Ureter (tissue), 1 donor: ENCODE measurements at places on chromosomes 16 and 17.

- DNase-seq: no peak
These were observed 99.9 kb downstream of the SDK2 start for GRCh38 chr17:73544333-73544732.

DNA sequence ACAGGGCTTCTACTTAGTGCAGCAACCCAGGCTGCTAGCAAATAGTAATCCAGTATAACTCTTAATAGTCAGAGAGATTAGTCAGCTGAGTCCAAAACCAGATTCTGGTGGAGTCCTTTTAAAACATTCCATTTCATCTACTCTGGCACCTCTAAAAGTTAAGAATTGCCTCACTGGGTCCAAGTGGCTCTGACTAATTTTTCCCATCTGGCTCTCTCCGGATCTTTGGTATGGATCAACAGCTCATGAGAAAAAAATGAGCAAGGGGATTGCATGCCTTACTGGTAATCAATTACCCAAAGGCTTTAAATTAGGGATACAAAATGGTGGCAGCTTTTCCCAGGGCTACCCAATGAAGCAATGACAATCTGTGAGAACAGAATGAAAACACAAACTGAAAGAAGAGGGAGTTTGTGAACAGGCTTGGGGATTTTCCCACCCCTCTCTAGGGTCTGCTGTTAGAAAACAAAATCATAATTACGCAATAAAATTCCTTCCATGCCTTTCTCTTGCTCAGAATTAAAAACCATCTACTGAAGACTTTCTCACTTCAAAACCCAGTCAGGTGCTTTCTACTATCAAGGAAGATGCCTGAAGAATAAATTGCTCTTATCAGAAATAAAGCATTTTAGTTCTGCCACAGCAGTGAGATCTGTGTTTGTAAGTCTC is 84.6 kb upstream of the PMFBP1 start:
- no peak for DNase-seq

- DNase-seq: no peak
These were observed 31.4 kb upstream of the ADCY7 start for GRCh38 chr16:50234771-50235556.

DNA sequence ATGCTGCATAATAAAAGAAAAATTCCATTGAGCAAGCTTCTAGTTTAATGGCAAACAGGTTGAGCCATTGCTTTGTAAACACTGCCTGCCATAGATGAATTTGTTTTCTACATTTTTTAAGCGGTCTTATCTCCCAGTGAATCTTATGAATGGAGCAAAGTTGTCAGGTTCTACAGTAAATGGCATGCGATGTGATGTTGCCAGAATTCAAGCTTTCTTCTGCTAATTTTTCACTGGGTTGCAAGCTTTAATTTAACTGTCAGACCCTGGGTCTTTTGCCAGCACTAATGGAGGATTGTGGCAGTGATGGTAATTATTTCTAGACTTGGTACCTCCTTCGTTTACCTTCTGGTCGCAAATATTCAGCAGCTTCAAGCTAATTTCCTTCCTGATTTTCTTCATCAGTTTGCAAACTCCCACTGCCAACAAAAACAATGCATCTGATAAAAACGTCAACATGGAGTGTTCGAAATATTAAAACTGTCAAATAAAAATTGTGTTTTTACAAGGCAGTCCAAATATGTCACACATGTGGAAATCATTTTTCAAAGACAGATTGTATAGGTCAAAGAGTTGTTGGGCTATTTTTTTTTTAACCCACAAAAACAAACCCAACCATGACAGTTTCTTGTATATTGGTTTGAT is 274.2 kb upstream of the ERCC4 start:
- no peak for DNase-seq

DNA sequence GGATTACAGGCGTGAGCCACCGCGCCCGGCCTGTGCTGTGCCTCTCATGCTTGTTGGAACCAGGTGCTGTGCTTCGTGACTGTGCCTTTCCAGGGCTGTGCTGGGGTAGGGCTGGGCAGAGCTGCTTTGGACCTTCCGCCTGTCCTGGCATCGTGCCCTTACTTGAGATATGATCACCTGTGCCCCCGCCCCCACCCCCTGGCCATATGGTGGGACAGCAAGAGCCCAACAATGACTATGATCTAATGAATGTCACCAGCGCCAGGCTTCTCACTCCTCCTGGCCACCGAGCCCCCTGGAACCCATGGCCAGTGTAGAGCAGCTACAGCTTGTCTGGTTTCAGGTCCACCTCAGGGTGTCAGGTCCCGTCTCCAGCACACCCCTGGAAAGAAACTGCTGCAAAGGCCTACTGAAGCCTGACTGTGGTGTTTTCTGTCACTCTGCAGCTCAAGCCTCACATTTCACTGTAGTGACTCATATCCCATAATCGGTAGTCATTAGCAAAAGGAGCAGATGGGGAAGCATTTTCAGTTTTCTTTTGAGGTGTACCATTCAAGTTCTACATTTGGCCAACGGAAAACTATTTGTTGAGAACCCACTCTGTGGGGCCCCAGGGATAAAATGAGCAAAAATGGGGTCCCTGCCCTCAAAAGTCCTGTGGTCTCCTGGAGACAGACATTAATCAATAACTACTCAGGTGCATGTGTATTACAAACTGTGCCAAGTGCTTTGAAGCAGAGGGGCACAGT is 22.1 kb downstream of the FCSK start:
- no peak for DNase-seq
